Keratinocyte (primary cell): ENCODE measurements at places on chromosomes 7 and 10. TPM values are rescaled to one million over a fixed set of nuclear protein-coding genes. Genes with fewer than 3 reads are reported as not detected.

DNA sequence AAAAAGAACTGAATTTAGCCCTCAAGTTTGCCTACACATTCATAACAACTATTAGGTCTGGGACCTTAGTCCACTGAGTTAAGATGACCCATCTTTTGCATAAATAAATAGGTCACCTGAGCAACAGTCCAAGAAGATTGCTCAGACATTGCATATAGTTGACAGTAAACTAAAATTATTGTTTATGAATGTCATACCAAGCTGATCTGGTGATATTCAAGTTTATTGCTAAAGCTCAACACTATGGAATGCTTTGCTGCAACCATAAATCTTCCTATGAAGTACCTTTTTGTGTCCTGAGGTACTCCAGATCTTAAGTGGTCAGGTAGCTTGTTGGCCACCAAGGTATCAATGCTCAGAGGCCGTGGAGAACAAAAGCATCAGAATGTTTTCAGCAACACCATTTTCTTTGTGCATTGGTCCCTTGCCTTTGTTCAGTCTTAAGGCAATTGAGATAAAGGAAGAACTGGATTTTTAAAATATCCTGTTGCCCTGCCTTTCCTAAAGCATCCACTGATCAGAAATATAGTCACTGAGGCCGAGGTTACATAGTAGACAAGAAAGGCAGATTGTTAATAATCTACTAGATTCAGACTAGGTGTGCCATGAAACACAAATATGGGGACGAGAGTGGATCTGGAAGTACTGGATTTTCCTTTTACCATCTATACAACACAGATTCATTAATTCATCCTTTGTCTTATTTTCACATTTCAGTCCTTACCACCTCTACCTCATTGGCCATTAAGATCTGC lies 321.3 kb downstream of the PTEN start:
- no peak overlapping the region for H3K4me3 ChIP-seq
- H3K36me3 ChIP-seq: no peaks in the 10 kb centered on the region
- DNase-seq: no peak
- H3K4me1 ChIP-seq: no peaks in the 10 kb centered on the region
- H3K27ac ChIP-seq: no peak overlapping the region
- no peaks in the 10 kb centered on the region for H3K27me3 ChIP-seq

DNA sequence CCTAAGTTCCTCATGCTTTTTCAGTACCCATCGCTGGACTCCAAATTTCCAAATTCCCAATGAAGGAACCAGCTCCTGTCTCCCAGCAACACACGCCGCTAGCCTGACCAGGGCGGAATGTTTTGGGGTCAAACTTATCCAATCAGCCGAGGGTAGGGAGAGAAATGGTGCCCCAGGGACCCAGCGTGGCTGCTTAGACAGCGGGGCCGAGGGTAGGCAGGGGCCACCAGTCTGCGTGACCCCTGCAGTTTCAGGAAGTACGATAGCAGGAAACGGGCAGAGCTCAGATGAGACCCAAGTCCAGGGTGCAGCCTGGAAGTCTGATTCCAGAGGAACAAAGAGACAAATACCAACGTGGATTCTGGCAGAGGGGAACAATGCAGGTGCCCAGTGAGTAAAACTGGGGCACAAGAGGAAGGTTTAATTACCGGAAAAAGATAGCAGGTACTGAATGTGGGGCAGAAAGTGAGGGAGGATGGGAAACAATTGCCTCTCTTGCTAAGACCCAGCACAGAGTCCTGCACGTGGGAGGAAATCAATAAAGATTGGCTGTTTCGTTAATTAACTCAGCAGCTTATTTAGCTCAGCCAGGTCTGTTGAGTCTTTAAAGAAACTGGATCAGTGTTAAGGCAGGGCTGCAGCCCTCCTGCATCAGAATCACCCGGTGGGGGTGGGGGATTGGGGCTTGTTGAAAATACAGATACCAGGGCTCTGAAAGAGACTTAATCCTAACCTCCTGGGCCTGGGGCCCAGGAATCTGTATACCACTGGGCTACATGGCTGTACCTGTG lies 50.4 kb upstream of the NFE2L3 start:
- no peaks in the 10 kb centered on the region for H3K36me3 ChIP-seq
- H3K27ac ChIP-seq: no peak overlapping the region
- H3K27me3 ChIP-seq: no peaks in the 10 kb centered on the region
- H3K4me3 ChIP-seq: no peak overlapping the region
- H3K4me1 ChIP-seq: peaks cover 7% of the 10 kb centered on the region

The DLX5 gene
- 0.67 to 2.3 TPM (median 0.83 TPM) in 3 replicates for polyA plus RNA-seq

The ZNF736 gene
- polyA plus RNA-seq: 3.9 to 8.3 TPM (median 8.2 TPM) in 3 replicates

DNA sequence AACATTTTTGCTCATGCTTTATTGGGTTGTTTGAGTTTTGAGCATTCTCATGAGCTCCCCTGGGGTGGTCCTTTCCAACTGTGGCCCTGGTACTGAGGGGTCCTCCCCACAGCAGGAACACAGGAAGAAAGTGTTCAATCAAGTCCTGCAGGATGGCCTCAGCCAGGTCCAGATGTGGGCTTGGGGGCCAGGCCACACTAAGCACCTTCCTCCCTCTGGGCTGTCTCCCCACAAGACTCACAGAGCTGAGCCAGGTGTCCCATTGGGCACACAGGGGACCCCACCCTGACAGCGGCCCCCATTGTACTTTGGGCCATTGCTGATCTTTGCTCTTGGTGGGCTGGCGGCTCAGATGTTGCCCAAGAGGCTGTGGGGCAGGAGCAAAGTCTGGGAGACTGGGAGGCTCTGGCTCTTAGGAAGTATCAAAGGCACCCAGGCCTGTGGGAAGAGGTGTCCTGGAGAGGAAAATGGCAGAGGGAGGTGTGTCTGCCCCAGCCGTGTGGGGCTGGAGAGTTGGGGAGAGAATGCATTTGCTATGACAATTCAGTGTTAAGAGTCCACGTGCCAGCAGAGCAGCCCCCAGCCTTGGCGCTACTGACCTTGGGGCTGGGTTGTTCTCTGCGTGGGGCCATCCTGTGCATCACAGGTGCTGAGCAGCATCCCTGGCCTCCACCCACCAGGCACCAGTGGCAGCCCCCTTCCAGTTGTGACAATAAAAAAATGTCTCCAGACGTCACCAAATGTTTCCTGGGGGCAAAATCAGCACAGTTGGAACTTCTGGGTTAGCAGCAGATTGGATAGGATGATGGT lies 17.8 kb downstream of the SCART1 start:
- no peaks in the 10 kb centered on the region for H3K4me1 ChIP-seq
- DNase-seq: no peak
- no peak overlapping the region for H3K4me3 ChIP-seq
- H3K36me3 ChIP-seq: no peaks in the 10 kb centered on the region
- H3K27me3 ChIP-seq: no peaks in the 10 kb centered on the region

The CYP26A1 gene
- not detected in 3 replicates for polyA plus RNA-seq

- no peak overlapping the region for H3K4me3 ChIP-seq
- H3K27ac ChIP-seq: no peak overlapping the region
- H3K4me1 ChIP-seq: no peaks in the 10 kb centered on the region
- H3K27me3 ChIP-seq: no peaks in the 10 kb centered on the region
- no peak for DNase-seq
- no peaks in the 10 kb centered on the region for H3K36me3 ChIP-seq
These were observed 50.9 kb upstream of the MKLN1 start for GRCh38 chr7:131276748-131277147.

DNA sequence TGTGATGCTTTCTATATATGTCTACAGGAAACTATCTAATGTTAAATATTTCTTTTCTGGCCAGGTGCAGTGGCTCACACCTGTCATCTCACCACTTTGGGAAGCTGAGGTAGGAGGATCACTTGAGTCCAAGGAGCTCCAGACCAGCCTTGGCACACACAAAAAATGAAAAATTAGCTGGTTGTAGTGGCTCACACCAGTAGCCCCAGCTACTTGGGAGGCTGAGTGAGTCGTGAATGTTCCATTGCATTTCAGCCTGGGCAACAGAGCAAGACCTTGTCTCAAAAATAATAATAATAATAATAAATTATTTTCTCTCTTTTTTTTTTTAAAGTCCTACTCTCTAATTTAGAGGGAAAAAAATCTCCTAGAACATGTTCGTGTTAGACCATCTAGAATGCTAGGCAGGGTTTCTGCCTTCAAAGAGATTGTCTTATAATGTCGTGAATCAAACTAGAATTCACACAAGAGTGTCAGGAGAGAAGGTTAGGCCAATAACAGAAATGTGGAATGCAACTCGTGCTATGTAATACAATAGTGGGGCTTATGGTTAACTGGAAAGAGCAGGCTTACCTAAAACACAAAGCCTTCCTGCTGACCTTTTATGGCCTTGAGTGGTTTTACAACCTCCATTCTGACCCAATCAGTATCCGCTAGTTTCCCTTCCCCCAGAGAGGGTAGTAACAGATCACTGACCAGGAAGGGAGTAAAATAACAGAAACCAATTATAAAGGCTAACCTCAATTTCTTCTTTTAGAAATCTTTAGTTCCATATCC lies 46.3 kb downstream of the MYOF start:
- peak overlapping the region; percentile 97 for H3K27ac ChIP-seq
- H3K4me3 ChIP-seq: no peak overlapping the region
- DNase-seq: no peak
- H3K36me3 ChIP-seq: peaks cover 10% of the 10 kb centered on the region
- H3K27me3 ChIP-seq: no peaks in the 10 kb centered on the region
- H3K4me1 ChIP-seq: peaks cover 57% of the 10 kb centered on the region

The TRA2A gene
- 62.4 to 92.6 TPM (median 71.6 TPM) in 3 replicates for polyA plus RNA-seq

DNA sequence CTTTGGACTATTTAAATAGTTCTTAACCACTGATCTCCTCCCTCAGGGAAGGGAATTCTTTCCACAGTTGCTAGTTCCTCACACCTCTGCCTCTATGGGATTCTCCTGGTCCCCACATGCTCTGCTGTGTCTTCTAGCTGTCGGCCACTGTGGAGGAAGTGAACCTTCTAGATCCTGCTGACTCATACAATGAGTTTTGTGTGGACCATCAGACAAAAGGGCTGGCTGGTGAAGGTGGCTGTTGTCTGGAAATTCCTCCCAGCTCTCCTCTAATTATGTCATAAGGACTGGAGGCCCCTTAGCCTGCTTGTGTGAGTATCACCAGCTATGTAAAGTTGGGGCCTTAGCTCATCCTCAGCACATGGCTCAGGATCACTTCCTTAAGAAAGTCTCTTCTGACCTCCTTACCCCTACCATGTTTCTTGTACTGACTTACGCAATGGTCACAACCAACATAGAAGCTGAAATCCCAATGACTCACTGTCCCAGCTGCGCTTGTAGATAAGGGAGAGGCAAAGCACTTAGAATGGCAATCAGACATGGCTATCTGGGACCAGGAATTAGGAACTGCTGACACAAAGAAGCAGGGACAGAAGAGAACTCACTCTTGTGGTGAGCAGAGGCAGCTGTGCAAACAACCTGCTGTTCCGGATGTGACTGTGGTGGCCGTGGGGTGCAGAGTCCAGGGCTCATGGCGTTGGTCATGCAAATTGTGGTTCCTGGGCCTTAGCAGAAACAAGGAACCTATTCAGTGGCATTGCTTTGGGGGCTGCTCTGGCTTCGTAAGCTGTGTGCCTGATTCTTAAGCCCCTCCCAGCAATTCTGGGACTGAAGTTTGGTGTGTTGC lies 2.5 kb upstream of the MACC1 start:
- H3K27ac ChIP-seq: no peak overlapping the region
- no peaks in the 10 kb centered on the region for H3K27me3 ChIP-seq
- H3K36me3 ChIP-seq: no peaks in the 10 kb centered on the region
- H3K4me1 ChIP-seq: peaks cover 28% of the 10 kb centered on the region
- no peak for DNase-seq

DNA sequence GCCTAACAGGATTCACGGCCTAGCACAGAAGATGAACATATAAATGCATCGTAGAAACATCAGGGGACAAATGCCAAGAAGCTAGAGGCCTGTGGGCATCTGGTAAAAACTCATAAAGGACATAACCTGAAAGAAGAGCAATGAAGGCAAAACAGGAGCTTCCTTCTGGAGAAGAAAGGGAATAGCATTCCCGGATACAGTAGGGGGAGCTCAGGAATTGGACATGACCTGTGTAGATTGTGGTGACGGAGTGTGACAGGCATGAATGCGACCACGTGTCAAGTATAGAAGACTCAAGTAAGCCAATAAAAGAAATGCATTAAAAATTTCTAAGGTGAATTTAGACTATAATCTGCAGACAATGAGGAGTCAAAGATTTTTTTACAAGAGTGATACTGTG lies 270.1 kb downstream of the AGMO start:
- H3K27me3 ChIP-seq: no peaks in the 10 kb centered on the region
- no peak overlapping the region for H3K27ac ChIP-seq
- DNase-seq: no peak
- no peaks in the 10 kb centered on the region for H3K4me1 ChIP-seq
